ENCODE measurements at places on chromosomes 6 and 20. TPM values are rescaled to one million over a fixed set of nuclear protein-coding genes. Genes with fewer than 3 reads are reported as not detected.

The GSTA1 gene
- 54.1 TPM for total RNA-seq

The NFYA gene
- 10.4 TPM for total RNA-seq

The ROMO1 gene
- 55.0 TPM for total RNA-seq

The TFAP2C gene
- 0.52 TPM for total RNA-seq

The C6orf62 gene
- total RNA-seq: 46.5 TPM

DNA sequence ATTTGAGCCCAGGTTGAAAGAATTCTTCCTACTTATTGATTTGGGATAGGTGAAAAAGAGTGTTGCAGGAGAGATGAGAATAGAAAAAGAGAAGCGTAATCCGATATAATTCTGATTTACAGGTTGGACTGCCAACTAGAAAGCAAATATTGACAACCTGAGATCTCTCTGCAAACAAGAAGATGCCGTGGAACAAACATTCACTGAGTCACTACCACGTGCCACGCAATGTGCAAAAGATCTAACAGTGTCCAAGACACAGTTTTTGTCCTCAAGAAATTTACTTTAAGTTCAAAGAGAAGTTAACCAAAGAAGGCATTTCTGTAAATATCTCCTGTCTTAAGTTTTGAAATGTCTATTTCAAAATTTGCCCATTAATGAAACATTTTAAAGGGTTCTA, 578.0 kb upstream of the ARID1B start:
- H3K4me1 ChIP-seq: no peaks in the 10 kb centered on the region
- no peak overlapping the region for H3K27ac ChIP-seq
- no peaks in the 10 kb centered on the region for H3K27me3 ChIP-seq
- no peak for DNase-seq
- H3K4me3 ChIP-seq: no peak overlapping the region

DNA sequence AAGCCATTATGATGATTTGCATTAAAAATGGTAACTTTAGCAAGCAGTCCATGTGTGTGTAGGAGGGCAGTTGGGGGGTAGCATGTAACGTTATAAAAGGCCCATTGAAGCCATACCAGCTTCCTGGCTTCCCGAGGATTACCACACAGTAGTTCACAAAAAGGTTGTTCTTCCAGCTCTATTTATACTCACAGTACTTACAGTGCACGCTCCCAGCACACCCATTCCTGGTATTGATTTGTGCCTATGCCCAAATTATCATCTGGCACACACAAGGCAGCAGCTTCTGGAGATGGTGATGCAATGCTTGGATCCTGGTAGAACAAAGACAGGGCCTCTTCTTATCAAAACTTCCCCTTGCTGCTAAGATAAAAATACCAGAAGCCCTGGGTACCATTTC, 436.8 kb downstream of the HAO1 start:
- H3K36me3 ChIP-seq: no peaks in the 10 kb centered on the region
- no peak for DNase-seq
- H3K27me3 ChIP-seq: no peaks in the 10 kb centered on the region
- no peak overlapping the region for H3K4me3 ChIP-seq
- no peaks in the 10 kb centered on the region for H3K4me1 ChIP-seq

GRCh38 chr20:24990810-24991252, 1.7 kb downstream of the APMAP start:
- no peaks in the 10 kb centered on the region for H3K36me3 ChIP-seq
- H3K27me3 ChIP-seq: no peaks in the 10 kb centered on the region
- no peak overlapping the region for H3K4me3 ChIP-seq
- H3K27ac ChIP-seq: no peak overlapping the region
- peaks cover 36% of the 10 kb centered on the region for H3K4me1 ChIP-seq

DNA sequence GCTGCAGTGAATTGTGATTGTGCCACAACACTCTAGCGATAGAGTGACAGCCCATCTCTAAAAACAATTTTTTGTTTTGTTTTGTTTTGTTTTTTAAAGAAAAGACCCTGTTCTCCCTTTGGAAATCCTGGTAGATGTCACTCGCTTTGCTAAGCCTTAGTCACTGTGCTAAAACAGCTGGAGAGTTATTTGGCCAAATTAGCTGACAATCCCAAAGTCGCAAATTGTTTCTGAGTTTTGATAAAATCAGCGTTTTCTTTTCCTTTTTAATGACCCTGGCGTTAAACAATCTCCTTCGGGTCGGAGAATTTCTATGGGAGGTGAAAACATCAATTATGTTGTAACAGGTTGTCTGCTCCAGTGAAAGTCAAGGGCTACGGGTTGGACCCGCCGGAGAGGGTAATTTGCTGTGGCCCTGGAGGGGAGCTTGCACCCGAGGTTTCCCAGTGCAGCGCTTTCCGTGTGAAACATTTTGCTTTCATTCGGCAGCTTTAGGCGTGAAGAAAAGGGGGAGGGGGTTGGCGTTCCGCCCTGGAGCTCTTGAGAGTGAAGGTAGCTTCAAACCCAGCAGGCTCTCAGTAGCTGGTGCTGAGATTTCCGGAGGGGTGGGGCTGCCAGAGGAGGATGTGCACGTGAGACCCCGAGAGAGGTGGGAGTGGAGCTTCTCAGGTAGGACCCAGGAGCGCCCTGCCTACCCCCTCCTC, 296.6 kb downstream of the PHACTR1 start:
- H3K36me3 ChIP-seq: no peaks in the 10 kb centered on the region
- no peaks in the 10 kb centered on the region for H3K27me3 ChIP-seq
- no peak overlapping the region for H3K4me3 ChIP-seq
- peak overlapping the region; percentile 60 for H3K27ac ChIP-seq
- peaks cover 47% of the 10 kb centered on the region for H3K4me1 ChIP-seq

GRCh38 chr20:12262747-12263146, 345.1 kb downstream of the BTBD3 start:
- H3K4me3 ChIP-seq: no peak overlapping the region
- no peaks in the 10 kb centered on the region for H3K36me3 ChIP-seq
- H3K27ac ChIP-seq: no peak overlapping the region
- DNase-seq: no peak
- H3K4me1 ChIP-seq: no peaks in the 10 kb centered on the region

DNA sequence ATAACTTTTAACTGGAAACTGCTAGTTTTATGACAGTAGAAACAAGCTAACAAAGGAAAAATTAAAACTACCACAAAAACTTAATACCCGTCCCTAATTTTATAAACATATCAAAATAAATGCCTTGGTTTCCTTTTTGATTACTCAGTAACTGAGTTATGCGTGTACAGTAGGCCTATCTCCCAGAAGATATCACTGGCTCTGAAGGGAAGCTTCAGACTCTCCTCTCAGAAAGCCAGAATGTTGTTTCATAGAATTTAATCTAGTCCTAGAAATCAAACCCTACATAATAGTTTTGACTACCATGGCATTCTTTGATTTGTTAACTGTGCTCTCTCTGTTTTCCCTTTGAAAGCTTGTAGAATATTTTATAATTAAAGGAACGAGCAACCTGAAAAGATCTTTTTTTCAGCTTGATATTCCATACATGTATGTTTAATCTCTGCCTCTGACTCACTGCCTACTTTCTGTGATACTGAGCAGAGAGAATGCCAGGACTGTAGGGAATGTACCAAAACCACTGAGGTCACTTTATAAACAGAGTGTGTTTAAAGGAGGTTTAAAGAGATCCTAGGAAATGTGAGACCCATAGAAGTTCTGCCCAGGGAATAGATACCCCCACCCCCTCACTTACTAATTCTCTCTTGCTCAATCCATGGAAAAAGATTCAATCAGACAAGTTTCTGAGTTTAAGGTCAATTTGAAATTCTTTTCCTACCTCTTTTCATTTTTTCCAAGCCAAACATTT, 311.5 kb downstream of the HDGFL1 start:
- H3K36me3 ChIP-seq: no peaks in the 10 kb centered on the region
- no peaks in the 10 kb centered on the region for H3K4me1 ChIP-seq
- H3K27me3 ChIP-seq: no peaks in the 10 kb centered on the region
- no peak overlapping the region for H3K27ac ChIP-seq
- H3K4me3 ChIP-seq: no peak overlapping the region

GRCh38 chr6:112202639-112203341, 51.6 kb downstream of the LAMA4 start:
- H3K36me3 ChIP-seq: no peaks in the 10 kb centered on the region
- DNase-seq: no peak
- H3K4me1 ChIP-seq: no peaks in the 10 kb centered on the region
- no peaks in the 10 kb centered on the region for H3K27me3 ChIP-seq
- no peak overlapping the region for H3K27ac ChIP-seq
